AG10803 (cell line): ENCODE measurements at places on chromosomes 3 and 15.

- DNase-seq, result no peak
These were observed 41.1 kb upstream of the MYZAP start for GRCh38 chr15:57550640-57551039.

DNA sequence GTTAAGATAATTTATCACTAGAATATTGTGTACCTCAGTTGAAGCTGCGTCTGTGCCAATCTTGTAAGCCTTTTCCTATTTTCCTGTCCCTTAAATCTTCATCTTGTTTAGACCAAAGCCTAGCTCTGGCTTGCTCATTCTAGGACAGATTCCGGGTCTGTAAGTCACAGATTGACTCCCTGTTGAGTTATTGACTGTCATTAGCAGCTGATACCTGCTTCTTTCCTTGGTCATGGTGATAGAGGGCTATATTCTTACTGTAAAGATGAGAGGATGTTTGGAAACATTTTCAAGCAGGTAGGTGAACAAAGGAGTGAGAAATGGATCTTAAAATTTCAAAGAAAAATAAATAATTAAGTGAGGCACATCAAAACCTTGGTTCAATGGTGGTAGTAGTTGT is 200.2 kb downstream of the KCNH8 start:
- DNase-seq, result no peak

DNA sequence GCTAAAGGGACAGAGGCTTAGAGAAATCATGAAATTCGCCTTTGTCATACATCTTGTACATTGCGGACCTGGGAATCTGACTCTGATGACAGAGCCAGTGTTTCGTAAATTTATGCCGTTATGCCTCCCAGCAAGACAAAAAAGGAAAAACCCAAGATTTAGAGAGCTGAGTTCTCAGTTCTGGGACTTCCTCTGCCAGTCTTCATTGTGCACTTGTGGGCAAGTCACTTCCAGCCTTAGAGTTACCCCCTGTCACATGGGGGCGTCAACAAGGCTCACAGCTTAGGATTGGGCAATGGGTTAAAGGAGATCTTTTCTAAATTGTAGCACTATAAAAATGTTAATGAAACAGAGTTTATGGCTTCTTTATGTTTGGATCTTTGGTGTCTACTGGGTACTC is 41.9 kb upstream of the MITF start:
- no peak for DNase-seq

DNA sequence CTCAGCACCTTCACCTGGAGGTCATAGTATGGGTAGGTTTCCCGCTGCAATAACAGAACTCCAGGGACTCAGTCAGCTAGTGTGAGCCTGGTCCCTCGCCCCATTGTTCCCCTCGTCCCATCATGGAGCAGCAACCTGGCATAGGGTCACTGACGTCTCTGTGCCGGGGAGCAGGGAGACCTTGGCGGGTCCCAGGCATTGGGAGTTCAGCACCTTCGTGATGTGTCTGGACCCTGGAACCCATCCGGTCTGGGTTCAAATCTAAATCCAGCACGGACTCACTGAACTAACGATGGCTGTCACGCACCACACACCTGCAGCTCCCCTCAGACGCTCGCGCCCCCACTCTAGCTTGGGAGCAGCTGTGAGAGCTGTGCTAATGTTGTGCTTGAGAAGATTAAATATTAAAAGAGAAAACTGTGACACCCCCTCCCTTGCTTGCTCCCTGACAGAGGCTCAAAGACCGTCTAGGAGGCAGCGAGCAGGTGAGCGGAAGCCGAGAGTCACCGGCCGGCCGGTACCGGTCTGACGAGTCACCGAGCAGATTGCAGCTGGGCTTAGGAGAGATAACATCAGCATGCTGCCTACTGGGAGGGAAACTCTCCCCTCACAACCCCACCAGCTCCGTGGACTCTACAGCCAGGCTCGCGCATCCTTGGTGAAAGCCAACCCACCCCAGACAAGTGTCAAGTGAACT is 742 bp downstream of the PLA2G4F start:
- DNase-seq, result no peak

DNA sequence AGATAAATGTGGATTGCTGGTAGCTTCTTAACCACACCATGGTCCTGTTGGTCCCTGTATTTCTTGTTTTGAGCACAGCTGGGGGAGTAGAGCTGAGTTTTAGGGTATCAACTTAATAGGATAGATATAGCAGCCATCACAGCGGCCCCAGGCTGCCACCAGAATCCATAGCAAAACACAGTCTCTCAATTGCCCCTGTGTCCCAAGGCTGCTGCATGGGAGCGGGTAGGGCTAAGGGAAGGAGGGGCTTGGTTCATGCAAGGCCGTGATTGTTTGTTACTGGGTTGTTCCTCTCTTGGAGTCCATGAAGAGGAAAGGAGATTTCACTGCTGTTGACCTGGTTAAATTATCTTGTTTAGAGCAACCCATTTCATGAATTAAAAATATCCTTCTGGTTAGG is 22.1 kb downstream of the ARNT2 start:
- DNase-seq, result no peak
